ENCODE measurements at places on chromosomes 4 and X.

DNA sequence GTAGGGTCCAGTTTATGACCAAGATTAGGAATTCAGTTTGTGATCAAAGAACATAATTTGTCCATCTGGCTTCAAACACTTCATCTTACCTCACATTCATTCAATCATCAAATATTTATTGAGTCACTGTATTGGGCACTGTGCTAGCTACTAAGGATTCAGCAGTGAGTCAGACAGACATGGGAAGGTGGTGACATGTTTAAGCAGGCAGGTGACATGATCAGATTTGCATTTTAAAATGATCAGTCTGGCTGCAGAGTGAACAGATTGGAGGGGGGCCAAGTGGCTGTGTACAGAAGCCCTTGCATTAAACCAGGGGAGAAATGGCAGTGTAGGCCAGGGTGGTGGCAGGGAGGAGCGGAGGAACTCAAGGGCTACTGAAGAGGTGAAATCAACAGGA is 25.1 kb upstream of the APLN start:
- DNase-seq: no peak

DNA sequence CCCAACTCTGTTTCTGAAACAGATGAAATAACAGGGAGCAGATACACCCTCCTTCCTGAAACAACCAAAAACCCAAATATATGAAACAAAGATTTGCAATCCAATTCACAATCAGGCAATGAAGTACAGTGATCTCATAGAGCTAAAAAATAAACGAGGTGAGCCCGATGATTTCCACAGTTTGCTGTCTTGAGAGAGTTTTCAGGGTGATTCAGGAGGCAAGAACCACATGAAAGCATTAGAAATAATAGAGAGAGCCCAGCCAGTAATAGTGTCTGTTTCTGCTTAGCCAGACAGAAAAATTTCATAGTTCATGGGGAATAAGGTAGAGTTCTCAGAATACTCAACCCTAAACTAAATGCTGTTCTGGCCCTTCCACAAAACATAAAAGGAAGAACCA is 296.2 kb downstream of the PDHA2 start:
- DNase-seq: no peak

GRCh38 chr4:139844459-139845036 is 178.9 kb downstream of the MGST2 start:
- no peak for DNase-seq

DNA sequence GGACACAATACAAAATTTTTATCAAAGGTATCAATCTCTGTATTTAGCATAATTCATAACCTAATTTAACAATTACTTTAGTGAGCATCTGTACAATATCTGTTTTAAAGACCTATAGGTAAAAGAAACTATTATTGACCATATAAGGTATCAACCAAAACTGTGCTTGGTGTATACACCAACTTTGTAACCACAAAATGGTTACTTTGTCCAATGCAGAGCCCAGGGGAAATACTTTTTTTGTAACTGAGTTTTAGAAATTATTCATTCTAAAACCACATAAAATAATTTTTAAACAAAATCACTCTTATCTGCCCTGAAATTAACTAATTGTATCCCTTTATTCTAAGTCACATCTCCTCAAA is 5.0 kb downstream of the CXXC4 start:
- no peak for DNase-seq

GRCh38 chr4:100162027-100162685 is 28.1 kb downstream of the DDIT4L start:
- DNase-seq: no peak

DNA sequence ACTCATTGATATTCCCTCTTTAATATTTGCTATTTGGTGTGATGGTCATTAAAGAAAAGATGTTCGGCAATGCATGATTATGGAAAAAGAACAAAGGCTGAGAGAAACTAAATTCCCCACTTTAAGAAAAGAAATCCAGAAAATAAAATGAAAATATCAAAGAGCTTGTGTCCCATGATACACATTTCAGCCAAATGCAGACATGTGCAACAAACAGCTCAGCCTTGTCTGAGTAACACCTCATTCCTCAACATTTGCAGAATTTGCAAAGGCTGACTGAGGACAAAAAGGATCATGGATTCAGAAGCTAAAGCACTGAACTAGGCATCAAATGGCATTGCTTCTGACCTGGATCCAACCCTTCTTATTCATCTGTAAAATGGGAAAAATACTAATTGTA is 281.0 kb downstream of the RAB28 start:
- no peak for DNase-seq

Measured in GM18507 (cell line).